GM13977 (cell line): ENCODE measurements at places on chromosomes 3 and 15.

GRCh38 chr3:30282154-30282696 is 324.2 kb upstream of the TGFBR2 start:
- no peak for DNase-seq

GRCh38 chr3:43410592-43410991 is 124.3 kb downstream of the SNRK start:
- no peak for DNase-seq

DNA sequence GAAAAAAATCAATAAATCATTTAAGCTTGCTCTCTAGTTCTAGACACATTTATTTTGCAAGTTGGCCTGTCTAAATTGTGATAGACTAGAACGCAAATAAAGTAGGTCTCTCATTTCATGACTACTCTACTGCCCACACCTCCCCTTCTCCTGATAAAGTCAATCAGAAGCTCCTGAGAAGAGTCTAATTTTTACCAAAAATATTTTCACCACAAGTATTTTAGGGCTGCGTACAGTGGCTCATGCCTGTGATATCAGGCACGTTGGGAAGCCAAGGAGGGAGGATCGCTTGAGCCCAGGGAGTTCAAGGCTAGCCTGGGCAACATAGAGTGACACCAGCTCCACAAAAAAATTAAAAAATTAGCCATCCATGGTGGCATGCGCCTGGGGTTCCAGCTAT is 136.5 kb downstream of the TBC1D5 start:
- DNase-seq: no peak

- DNase-seq: no peak
Observed at GRCh38 chr3:110679285-110679684, 392.3 kb upstream of the NECTIN3 start.

GRCh38 chr3:77605308-77605707 is 565.4 kb downstream of the ROBO2 start:
- DNase-seq: no peak

GRCh38 chr15:40354408-40355171 is 3.4 kb upstream of the DISP2 start:
- DNase-seq: peak; percentile 38

- no peak for DNase-seq
Observed at GRCh38 chr3:36933540-36934296, 11.1 kb downstream of the TRANK1 start.

- peak; percentile 70 for DNase-seq
Observed at GRCh38 chr15:71743861-71744382, 66.4 kb upstream of the NR2E3 start.

DNA sequence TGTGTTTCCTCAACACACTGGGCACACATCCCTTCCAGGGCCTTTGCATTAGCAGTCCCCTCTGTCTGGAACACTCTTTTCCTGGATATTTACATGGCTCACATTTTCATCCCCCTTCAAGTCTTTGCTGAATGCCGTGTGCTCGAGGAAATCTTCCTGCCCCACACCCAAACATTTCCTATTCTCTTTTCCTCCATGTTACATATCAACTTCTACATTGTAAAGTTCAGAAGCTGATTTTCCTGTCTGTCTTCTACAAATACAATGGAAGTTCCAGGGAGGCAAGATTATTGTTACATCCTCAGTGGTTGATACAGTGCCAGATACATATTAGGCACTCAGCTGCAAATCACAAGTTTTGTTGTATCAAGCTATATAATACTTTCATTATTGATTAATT is 4.1 kb downstream of the ACAD11 start:
- DNase-seq: no peak

DNA sequence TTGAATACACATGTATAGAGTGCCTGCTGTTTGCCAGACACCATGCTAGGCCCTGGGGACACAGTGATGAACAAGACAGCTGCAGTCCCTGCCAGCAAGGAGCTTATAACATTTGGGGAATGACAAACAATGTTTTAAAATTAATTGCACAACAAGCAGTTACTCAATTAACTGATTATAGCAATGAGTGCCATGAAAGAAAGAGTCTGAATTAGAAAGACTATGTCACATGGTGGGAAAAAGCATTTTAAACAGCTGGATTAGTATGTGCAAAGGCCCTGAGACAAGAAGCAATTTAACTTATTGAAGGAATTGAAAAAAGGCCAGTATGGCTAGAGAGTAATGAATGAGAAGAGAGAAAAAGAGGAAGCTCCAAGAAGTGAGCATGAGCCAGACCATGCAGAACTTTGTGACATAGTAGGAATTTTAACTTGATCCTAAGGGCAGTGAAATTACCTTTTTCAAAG is 64.5 kb upstream of the PLXNA1 start:
- no peak for DNase-seq

DNA sequence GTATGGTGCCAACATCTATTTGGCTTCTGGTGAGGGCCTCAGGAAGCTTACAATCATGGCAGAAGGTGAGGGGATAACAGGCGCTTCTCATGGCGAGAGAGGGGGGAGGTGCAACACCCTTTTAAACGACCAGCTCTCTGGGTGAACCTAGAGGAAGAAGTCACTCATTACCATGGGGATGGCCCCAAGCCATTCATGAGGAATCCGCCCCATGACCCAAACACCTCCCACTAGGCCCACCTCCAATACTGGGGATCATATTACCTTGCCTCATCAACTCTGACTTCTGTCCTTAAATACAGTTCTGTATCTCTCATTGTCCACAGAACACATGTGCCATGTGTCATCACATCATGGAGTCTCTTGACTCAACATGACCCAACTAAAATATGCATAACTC is 37.5 kb upstream of the CLRN1 start:
- no peak for DNase-seq

DNA sequence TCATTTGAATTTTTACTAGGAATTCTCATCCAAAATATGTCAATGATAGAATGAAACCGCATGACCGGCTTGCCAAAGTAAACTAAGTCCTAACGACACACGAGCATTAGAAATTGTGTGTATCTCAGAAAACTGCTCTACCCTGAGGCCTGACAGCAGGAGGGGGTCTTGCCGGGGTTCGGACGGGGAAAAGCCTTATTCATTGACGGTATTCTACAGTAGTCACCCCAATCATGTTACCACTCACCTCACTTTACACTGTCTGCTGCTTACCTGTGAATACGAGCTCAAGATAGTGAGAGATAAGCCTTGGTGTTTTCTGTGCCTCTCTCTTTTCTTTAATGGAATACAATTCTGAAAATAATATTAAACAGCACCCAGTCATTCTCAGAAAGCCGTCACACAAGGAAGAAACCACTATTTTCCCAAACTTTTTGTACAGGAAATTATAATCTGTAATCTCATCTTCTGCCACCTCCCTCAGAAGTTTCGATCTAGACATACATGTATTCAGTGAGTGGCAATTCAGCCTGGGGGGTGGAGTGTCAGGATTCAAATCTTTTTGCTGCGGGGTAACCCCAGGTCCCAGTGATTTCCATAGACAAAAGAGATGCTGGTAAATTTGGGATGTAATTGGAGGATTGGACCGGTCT is 492 bp upstream of the FAM43A start:
- DNase-seq: no peak

DNA sequence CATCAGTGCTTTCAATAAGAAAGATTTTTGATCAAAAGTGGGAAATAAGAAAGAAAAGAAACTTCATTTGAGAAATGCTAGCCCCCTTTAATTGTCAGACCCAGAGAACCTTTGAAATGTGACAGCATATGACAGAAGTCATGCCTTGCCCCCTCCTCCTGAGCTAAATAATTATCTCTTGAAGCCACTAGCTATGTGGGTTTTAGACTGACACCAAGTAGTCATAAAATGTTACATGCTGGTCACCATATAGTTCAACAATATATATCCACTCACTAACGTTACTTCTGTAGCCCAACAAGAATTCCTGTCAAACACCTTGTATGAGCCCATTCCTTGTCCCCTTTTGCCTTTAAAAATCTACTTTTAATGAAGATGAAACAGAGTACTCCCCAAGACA is 43.1 kb upstream of the AADACL2 start:
- no peak for DNase-seq

DNA sequence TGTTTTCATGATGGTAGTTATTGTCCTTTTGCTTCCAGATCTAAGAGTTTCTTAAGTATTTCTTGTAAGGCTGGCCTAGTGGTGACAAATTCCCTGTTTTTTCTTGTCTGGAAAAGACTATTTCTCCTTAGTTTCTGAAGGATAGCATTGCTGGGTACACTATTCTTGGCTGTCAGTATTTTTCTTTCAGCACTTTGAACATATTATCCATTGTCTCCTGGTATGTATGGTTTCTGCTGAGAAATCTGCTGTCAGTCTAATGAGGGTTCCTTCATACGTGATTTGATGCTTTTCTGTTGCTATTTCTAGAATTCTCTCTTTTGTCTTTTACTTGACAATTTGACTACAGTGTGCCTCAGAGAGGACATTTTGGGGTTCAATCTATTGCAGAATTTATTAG is 134.3 kb downstream of the CGGBP1 start:
- DNase-seq: no peak

- DNase-seq: no peak
Observed at GRCh38 chr3:23919628-23920027, 2.7 kb downstream of the RPL15 start.
